Type B pancreatic cell (in vitro differentiated cells): ENCODE measurements at places on chromosomes 4 and X. TPM values are rescaled to one million over a fixed set of nuclear protein-coding genes. Genes with fewer than 3 reads are reported as not detected.

- no peak for DNase-seq
Observed at GRCh38 chr4:163335384-163335783, 3.0 kb upstream of the NPY1R start.

DNA sequence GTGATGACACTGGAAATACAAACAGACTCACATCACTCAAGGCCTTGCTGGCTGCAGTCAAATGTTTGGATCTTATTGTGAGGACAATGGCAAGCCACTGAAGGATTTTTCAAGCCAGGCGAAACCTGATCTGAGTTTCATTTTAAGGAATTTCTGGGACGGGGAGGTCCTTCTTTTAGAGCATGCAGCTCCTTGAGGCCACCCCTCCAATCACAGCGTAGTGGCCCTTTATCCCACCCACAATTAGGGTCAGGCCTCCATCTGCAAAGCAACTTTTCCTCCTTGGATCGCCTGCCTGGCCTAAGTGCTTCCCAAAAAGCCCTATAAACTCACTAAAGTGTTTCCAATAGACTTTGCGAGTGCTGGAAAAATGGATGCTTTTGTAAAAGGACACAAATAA lies 115.5 kb downstream of the EFHC2 start:
- no peak for DNase-seq

DNA sequence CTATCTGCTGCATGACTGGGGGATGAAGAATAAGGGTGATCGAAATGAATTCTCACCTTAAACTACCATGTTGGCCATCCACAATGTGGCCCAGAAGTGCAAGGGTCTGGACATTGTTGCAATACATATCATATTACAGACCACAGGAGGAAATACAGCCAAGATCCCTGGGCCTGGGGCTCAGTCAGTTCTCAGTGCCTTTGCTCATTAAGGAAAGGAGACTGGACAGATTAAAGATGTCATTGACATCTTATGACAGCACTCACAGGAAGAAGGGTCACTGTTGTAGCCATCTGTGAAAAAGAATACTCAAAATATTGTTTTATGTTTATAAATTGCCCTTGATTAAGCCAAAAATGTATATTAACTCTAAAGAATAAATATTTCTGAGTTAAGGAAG lies 1345.2 kb downstream of the FSTL5 start:
- no peak for DNase-seq

GRCh38 chrX:136762820-136763452 lies 17.8 kb downstream of the ARHGEF6 start:
- no peak for DNase-seq

The EXOC1 gene
- total RNA-seq = 25.6 and 29.0 TPM in 2 replicates
